ENCODE measurements at places on chromosomes 6 and 20.

DNA sequence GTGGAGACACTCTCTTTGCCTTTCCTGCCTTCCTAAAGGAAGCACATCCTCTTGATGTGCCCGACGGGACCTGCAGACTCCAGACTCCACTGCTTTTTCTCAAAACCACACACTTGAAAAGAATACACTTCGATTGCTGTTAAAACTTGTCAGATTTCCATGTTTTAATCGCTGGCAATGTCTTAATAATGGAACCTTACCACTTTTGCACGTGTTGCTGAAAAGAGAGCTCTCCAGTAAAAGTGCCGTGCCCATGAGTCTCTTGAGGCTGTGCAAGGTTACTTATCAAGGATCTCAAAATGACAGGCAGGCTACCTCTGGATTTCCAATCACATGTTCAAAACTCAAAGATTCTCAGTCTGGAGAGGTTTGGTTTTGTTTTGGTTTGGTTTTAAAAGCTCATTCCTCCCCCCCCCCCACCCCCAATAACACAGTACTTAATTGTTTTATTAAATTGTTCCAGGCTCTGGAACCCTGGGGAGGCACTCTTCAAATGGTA, 12.0 kb upstream of the TFAP2A start:
- no peak for DNase-seq

GRCh38 chr6:168441434-168442391, 729 bp downstream of the SMOC2 start:
- no peak for DNase-seq

- no peak for DNase-seq
Observed at GRCh38 chr6:144662812-144663365, 377.8 kb downstream of the UTRN start.

- DNase-seq = no peak
Observed at GRCh38 chr6:144155529-144155928, 5.2 kb downstream of the STX11 start.

GRCh38 chr6:1596088-1596852, 13.4 kb upstream of the FOXC1 start:
- peak; percentile 53 for DNase-seq
